ENCODE measurements at places on chromosomes 4 and X.

- DNase-seq = no peak
These were observed 198.6 kb upstream of the S100G start for GRCh38 chrX:16451334-16451733.

- DNase-seq = no peak
These were observed 242.0 kb downstream of the MAPK10 start for GRCh38 chr4:86117705-86118302.

DNA sequence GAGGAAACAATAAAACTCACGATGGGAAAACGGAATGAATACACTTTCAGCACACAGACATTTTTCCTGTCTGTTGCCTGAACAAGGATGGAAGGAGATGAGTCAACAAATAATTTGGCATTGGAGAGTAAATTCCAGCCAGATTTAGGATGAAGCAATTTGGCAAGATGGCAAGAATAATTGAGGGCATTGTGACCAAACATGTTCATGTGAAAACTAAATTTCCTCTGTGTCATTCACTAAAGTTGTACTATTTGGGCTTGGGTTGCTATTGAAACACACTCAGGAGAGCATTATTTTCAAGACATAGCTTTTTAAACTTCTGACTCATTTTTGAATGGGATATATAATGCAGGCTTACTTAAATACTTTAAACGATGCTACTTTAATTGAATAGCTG lies 1614.4 kb downstream of the PCDH19 start:
- DNase-seq = no peak

DNA sequence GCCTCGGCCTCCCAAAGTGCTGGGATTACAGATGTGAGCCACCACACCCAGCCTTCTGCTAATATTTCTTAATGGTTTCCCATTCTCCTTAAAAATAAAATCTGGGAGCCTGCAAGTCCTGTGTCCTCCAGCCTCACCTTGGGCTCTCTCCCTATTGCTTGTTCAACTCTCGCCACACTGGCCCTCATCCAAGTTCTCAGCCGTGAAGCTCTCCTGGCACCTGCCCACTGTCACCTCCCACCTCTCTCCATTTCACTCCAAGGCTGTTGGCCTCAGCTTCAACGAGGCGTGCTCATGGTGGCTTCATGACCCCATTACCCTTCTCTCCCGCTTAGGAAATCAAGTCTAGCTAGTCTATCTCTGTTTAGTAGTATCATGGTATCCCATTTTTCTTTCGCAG lies 9.5 kb upstream of the ETNPPL start:
- DNase-seq = no peak

- no peak for DNase-seq
These were observed 876 bp downstream of the HPRT1 start for GRCh38 chrX:134460862-134461220.

DNA sequence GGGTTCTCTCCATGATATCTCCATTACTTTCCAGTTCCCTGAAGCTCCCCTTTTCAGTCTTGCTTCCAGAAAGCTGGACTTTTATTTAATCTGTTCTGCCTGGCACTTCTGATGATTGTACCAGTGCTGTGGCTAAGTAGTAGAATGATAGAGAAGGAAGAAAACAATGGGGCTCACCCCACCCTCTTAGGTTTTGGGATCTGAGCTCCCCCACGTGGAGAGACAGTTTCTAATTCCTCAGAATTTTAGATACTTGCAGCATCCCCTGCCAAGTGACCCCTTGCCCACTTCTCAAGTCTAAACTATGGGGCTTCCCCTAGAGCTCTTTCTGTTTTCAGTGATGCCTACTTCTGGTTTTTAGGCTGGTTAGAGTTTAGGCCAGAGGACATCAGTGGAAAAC lies 73.9 kb downstream of the GC start:
- DNase-seq = no peak

DNA sequence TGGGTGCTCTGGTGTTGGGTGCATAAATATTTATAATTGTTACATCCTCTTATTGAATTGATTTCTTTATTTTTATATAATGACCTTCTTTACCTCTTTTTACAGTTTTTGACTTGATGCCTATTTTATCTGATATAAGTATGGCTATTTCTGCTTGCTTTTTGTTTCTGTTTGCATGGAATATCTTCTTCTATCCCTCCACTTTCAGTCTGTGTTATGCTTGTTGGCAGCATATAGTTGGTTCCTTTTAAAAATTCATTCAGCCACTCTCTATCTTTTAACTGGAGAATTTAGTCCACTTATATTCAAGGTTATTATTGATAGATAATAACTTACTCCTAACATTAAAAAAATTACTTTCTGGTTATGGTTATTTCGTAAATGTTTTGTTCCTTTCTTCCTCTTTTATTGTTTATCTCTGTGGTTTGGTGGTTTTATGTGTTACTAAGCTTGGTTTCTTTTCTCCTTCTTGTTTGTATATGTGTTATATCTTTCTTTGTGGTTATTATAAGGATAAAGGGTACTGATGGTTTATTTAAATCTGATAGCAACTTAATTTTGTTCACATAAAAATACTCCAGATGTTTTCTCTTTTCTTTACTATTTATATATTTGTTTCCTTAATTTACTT lies 69.5 kb downstream of the IL15 start:
- DNase-seq = no peak

DNA sequence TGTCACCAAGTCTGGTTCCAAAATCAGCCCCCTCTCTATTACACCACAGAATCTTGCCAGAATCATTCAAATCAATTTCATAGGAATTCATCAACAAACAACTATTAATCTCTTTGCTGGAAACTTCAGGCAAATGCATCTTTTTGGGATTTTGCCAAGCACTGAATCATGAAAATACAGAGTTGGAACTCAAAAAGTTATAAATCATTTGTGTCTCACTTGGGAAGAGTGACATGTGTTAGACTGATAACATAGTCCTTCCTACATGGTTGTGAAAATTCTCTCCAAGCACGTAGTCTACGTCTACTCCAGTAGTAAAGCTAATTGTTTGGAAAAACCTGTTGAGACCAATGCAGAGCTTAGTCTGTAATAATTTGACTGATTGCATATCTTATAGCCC lies 19.0 kb downstream of the CXCL8 start:
- no peak for DNase-seq

DNA sequence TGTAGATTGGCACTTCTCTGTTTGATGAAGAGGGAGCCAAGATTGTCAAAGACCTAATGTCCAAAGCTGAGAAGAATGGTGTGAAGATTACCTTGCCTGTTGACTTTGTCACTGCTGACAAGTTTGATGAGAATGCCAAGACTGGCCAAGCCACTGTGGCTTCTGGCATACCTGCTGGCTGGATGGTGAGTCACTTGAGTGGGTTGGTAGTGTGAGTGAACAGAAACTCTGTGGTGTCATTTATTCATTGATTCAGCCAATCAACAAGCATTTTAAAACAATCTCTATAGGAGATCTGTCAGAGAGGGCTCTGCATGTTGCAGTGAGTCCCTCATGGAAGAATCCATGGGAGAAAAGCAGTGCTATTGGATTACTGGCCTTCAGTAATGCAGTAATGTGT lies 16.3 kb downstream of the TAF9B start:
- DNase-seq = no peak

GRCh38 chr4:119587796-119588195 lies 40.8 kb downstream of the PDE5A start:
- DNase-seq = no peak

DNA sequence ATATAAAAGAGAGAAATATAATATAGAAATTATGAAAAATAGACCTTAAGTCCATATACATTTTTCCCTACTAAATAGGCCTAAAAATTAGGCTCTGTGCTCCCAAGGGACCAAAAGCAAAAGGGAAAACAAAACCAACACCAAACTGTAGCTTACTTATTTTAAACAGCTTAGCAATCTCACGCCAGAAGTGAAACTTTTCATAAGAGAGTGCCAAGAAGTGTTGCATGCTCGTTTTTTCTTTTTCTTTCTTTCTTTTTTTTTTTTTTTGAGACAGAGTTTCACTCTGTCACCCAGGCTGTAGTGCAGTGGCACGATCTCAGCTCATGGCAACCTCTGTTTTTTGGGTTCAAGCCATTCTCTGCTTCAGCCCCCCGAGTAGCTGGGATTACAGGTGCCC lies 250.4 kb downstream of the TMA16 start:
- no peak for DNase-seq

DNA sequence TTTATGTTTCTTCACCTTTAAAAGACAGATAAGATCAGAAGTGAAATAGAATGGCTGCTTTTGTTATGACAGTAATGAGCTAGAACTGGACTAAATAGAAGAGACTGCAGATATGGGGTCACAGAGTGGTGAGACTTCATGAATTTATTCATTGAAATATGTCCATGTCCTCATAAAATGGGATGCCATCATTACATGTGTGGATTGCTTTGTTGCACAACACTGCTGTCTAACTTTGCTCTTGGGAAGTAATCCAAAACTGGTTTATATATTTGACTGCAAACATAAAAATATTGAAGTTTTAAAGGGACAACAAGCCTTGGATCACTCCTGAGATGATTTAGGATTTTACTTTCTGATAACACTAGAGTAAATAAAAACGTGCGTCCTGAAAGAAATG lies 209.2 kb upstream of the FAT4 start:
- no peak for DNase-seq

- DNase-seq = no peak
These were observed 47.9 kb downstream of the RBPJ start for GRCh38 chr4:26368685-26369084.

DNA sequence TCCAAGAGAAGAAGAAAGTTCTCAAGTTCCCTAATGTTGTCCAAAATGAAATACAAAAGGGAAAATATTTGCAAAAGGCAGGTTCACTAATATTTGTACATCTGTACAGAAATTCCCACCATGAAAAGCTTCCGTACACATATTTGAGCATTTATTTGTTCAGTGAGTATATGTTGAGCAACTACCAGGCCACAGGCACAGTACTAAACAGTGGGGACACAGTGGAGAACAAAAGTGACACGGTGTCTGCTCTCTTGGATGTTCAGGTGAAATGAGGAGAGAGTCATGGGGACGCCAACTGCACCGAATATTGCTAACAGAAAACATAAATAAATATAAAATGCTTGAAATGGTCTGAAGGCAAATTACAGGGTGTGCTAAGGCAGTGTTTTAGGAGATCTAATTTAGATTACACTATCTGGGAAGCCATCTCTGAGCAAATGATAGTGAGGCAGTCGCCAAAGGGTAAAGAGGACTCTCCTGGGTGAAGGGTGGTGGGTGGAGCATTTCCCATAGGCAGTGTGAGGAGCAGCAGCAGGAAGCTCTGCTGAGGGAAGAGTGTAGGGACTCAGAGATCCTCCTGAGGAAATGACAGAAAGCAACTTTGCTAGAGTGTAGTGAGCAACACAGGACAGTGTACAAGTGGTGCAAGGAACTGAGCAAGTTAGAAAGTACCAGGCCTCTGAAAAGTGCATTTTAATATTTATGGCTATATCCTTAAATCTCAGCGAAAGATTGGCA lies 375.2 kb downstream of the GALNTL6 start:
- no peak for DNase-seq

- no peak for DNase-seq
These were observed 108.8 kb downstream of the CPZ start for GRCh38 chr4:8701126-8702019.

- no peak for DNase-seq
These were observed 2.7 kb downstream of the BCOR start for GRCh38 chrX:40094900-40095582.

- no peak for DNase-seq
These were observed 116.7 kb upstream of the HSD17B10 start for GRCh38 chrX:53550756-53551463.

DNA sequence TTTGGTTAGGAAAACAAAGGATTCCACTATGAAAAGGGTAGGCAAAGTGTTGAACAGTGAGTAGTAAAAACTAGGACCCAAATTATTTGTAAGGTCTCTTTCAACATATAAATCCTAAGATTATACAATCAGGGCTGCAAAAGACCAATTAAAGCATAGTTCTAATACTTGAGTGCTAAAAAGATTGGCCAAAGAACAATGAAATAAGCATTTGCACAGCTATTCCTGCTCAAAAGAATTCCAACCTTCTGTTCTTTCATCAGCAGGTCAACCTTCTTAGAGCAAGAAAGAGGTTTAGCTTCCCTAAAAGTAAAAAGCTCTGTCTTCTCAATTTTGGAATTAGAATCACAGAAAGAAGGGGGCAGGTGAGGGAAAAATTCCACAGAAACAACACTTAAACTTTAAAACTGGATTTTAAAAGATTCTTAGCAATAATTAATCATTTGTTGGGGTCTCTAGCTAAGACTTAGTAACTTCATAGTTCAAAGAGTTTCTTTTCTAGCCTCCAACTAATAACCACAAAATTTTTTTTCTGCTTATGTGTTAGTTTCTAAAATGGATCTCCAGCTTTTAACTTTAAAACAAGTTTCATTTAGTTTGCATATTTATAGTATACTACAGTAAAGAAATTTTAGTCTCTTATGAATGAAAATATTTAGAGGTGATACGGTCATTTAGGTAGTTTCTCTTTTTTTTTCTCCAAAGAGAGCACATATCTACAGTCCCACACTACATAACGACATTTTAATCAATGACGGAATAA lies 16.3 kb downstream of the TSPAN5 start:
- DNase-seq = no peak

GRCh38 chr4:113635739-113636437 lies 125.7 kb downstream of the CAMK2D start:
- no peak for DNase-seq

DNA sequence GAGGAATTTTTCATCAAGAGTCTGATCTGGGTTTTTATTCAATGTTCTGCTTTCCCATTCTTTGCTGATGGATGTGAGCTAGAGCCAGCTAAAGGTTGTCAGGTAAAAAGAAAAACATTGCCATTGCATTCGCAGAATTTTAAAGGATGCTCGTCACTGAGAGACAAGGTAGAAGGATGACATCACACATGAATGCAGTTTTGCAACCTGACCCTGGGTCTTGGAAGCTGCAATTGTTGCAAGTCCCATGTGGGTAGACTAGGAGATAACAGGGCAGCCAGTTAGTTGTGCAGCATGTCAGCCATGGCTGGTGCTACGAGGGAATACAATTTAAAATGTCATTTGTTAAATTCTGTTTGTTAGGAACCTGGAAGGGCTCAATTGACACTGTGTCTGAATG lies 73.9 kb upstream of the MXRA5 start:
- no peak for DNase-seq

DNA sequence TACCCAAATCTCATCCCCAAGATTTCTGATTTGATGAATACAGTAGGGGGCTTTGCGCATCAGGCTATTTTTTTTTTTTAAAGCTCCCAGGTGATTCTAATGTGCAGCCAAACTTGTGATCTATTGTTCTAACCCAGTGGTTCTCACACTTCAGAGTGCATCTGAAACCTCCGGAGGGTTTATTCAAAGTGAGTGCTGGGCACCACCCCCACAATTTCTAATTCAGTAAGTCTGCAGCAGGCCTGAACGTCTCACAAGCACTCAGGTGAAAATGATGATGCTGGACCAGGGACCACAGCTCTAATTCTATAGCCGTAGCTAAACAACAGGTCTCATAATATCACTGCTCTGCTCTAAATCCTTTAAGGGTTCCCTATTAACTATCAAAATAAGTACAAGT lies 211.4 kb downstream of the FMR1NB start:
- DNase-seq = no peak

GRCh38 chr4:188596021-188596420 lies 456.8 kb downstream of the TRIML1 start:
- DNase-seq = no peak

DNA sequence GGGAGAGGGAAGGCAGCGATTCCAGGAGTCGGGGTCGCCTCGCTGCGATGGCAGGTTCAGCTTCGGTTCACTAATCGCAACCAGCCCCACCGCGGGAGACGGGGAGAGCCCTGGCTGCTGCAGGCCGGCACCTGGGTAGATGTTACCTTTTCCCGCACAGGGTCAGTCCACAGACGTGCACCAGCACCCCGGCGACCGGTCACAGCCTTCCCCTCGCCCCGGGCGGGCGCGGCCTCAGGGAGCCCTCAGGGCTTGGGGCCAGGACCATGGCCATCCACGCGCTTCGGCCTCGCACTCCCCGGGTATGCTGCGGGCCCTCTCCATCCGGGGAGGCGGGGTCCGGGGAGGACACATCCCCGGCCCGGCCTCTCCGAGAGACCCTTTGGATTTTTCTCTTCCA lies 26.1 kb upstream of the EXOC1L start:
- no peak for DNase-seq

Measured in stimulated activated CD4-positive, alpha-beta T cell treated with anti-CD3 and anti-CD28 coated beads, Interleukin-12 subunit alpha, Interleukin-12 subunit beta, amount 100 ng/mL, for 48 hours (primary cell).